ENCODE measurements at places on chromosomes 5 and 9.
A peak's percentile ranks its signal among the peaks of the same experiment; 100 is the strongest.

DNA sequence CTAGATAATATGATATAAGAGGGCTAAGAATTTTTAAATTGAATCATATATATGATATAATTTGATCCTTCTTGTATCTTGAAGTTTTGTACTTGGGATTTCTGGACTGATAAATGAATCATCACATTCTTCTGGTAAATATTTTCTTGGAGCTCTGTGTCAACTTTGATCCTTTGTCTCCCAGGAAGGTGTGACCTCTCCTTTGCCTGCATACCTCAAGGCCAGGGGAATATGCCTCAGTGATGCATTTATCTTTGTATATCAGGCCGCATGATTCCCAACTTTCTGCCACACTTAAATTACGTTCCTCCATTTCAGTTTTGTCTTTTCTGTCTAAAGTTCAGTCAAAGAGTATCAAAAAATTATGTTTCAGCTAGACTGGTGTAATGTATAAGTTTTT lies 101.2 kb downstream of the NLN start:
- DNase-seq: no peak

GRCh38 chr5:150144246-150144801 lies 11.3 kb downstream of the PDGFRB start:
- DNase-seq: no peak

GRCh38 chr9:76374783-76375559 lies 19.3 kb downstream of the RFK start:
- no peak for DNase-seq

DNA sequence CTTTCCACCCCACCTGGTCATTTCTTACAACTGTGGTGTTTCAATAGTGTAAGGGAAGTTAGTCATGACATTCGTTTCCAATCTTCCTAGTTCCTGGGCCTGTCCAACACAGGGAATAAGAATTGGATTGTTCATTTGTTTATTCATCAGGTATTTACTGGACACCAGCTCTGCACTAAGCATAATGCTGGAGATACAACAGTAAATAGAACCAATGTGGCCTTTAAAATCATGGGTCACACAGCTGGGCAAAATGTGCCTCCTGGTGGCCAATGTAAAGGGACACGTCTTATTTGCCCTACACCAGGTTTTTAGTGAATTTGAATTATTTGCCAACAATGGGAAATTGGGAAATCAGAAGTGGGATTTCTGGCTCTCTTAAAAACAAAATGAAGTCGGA lies 10.4 kb downstream of the ABLIM3 start:
- no peak for DNase-seq

- peak; percentile 99 for DNase-seq
Observed at GRCh38 chr5:179623003-179623905, at the start of gene HNRNPH1. Gene HNRNPH1, minus strand, starts transcription at chr5:179623671. Its CDS starts 538 bp downstream, at chr5:179623133.

DNA sequence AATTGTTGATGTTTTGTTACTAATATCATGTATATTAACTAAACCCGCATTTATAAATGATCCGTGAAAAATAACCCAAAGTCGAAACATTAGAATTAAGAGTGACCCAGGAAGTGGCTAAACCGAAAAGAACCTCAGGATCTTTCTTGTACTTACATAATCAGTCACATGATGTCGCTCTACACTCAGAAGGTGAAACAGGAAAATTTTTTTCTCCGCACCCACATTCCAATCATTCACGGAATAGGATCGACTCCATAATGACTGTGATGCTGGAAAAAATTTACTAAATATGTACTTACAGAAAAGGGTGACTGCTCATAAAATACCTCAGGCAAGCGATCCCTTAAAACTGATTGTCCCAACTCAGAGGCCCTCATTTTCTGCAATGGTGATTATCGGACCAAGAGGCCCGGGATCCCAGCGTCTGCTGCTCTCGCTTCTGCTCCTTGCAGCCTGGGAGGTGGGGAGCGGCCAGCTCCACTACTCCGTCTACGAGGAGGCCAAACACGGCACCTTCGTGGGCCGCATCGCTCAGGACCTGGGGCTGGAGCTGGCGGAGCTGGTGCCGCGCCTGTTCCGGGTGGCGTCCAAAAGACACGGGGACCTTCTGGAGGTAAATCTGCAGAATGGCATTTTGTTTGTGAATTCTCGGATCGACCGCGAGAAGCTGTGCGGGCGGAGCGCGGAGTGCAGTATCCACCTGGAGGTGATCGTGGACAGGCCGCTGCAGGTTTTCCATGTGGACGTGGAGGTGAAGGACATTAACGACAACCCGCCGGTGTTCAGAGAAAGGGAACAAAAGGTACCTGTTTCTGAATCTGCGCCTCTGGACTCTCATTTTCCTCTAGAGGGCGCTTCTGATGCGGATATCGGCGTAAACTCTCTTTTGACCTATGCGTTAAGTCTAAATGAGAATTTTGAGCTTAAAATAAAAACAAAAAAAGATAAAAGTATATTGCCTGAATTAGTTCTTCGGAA lies at the start of gene PCDHA12:
TSS of gene PCDHA12 (plus strand) at position 224 of the 981 bp plus-strand sequence. CDS start at position 389, 165 bp downstream.
- no peak for DNase-seq

GRCh38 chr5:37938861-37939260 lies 99.0 kb upstream of the GDNF start:
- DNase-seq: no peak

- no peak for DNase-seq
Observed at GRCh38 chr5:139692679-139693308, 44.6 kb downstream of the CXXC5 start.

DNA sequence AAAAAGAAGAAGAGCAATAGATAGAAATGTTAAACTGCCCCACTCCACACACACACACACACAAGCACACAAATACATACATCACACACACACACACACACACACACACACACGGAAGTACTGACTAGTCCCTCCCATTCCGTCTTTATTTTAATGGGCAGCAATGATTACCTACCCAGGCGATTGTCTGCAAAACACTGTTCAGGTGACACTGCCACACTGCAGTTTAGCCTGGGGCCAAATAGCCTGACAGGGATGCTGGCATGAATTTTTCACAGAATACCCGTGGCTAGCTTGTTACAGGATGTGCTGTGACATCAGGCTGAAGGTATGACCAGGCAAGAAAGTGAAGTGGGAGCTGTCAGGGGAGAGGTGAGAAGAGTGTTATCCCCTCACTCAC lies 86.9 kb downstream of the FRMD3 start:
- no peak for DNase-seq

- DNase-seq: no peak
Observed at GRCh38 chr9:100206899-100207298, 107.9 kb downstream of the INVS start.

DNA sequence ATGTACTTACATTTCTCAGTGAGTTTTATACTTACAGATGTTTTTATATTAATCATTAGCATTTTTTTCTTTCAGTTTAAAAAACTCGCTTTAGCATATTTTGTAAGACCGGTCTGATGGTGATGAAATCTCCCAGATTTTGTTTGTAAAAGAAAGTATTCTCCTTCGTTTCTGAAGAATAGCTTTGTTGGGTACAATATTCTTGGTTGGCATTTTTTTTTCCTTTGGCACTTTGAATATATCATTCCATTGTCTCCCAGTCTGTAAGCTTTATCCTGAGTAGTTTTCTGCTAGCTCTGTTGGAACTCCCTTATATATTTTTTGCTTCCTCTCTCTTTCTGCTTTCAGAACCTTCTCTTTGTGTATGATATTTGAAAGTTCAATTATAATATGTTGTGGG lies 412.6 kb downstream of the RASEF start:
- DNase-seq: no peak

DNA sequence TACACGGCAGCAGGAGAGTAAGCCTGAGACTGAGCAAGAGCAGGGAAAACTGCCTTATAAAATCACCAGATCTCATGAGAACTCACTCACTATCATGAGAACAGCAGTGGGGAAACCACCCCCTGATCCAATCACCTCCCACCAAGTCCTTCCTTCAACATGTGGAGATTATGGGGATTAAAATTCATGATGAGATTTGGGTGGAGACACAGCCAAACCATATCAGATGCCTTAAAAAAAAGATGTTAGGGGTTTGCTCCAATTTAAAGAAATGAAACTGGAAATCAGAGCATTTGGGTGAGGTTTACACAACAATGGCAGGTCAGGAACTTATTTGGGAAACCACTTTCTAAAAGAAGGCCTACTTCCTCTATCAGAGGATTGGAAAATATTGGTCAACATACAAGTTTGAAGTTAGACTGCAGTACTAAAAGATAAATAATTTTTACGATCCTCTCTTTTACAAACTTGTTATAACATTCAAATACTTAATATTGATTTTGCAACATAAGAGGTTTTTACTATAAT lies 105.1 kb downstream of the FBN2 start:
- DNase-seq: no peak

DNA sequence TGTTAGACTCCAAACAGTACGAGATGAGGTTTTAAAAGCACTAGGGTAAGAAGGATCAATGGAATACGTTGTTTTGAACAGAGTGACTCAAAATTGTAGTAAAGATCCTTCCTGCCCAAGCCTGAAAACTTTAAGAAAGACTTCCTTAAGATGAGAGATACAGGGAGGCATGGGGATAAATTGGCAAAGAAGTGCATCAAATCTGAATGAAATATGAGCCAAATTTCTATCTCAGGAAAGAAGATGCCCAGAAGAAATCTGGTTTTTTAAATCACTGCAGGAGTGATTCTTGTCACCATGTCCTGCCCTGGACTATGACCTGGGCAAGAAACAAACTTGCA lies 14.9 kb downstream of the FCN2 start:
- DNase-seq: no peak

GRCh38 chr5:149748471-149749094 lies 18.5 kb downstream of the PPARGC1B start:
- no peak for DNase-seq

DNA sequence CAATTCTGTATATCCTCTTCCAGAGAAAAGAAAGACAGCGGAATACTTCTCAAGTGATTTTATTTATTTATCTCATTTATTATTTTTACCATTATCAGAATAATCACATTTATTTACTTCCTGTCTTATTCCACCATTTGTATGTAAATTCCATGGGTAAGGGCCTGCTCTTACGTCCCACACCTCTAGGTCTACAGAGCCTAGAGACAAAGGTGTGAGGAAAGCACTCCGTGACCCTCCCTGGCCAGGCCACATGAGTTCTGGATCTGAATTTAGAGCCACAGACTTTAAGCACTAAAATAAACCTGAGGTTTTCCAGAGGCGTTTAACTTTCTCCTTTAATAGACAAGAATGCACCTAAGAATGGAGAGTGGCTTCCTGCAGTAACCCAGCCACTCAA lies 85.3 kb upstream of the CTSV start:
- no peak for DNase-seq

- no peak for DNase-seq
Observed at GRCh38 chr9:3277200-3277599, 248.6 kb downstream of the RFX3 start.

- no peak for DNase-seq
Observed at GRCh38 chr5:15807871-15808270, 307.9 kb downstream of the FBXL7 start.

DNA sequence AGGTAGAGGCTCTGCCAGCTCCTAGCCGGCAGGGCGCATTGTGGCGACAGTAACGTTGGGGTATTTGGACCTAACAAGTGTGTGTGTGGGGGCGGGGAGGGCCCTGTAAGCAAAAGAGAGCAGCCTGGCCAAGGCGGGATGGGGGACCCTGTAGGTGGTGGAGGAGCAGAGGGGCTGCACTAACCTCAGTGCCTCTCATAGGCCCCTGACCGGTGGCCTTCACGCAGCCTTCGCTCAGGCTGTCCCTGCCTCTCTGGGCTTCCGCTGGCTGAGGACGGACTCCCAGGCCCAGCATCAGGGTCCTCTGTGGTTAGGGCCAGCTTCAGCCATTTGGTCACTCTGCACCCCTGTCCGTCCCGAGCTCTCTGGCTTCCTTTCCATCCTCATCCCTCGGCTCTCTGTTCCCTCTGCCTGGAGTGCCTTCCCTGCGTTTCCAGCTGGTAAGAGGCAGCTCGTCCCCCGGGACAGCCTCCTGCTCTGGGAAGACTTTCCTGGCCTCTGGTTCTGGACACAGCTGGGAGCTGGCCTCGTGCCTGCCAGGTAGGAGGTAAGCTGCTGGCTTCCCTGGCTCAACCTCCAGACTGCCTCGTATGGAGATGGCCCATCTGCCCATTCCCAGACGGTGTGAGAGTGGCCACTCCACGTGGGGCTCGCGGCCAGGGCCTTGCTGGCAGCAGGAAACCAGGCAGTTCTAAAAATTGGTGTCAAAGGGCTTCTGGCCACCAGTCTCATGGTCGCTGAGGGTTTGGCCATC lies 39.3 kb upstream of the PHYKPL start:
- no peak for DNase-seq

DNA sequence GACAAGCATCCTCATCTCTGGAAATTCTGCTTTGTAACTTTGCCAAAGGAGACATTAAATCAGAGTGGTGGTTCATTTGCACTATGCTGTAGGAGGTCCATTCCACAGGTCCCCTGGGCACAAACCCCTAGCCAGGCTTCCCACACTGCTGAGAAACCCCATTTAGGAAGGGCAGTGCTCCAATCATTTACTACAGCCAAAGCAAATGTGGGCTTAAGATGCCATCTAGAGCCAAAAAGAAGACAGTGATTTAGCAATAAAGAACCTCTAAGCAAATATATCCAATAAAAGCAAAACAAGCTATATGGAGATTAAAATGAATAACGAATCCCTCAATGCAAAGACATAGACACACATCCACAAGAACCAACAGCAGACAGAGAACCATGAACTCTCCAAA lies 129.0 kb upstream of the ALDH1B1 start:
- no peak for DNase-seq

GRCh38 chr9:104386425-104387069 lies 117.5 kb upstream of the OR13F1 start:
- no peak for DNase-seq

GRCh38 chr5:138743484-138743883 lies 9.7 kb upstream of the CTNNA1 start:
- DNase-seq: no peak

GRCh38 chr5:78518365-78519197 lies 130.0 kb downstream of the LHFPL2 start:
- DNase-seq: no peak

GRCh38 chr5:112779531-112779930 lies 41.8 kb downstream of the APC start:
- no peak for DNase-seq

GRCh38 chr5:173907686-173908371 lies 19.7 kb downstream of the CPEB4 start:
- no peak for DNase-seq

- DNase-seq: peak; percentile 51
Observed at GRCh38 chr9:6715755-6716643, 41.8 kb upstream of the KDM4C start.

DNA sequence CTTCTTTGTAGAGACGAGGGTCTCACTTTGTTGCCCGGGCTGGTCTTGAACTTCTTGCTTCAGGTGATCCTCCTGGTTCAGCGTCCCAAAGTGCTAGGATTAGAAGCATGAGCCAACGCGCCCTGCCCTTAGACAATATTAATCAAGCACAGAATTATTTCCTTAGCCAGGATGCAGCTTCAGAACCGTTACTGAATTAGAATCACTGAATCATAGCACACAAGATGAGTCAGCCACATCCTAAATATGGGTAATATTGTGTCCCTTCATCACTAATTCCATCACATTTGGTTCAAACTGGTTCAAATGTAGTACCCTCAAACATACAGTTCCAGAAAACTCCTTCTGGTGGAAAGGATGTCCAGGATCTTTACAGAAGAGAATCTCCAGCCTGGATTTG lies 82.7 kb downstream of the BNC2 start:
- no peak for DNase-seq

All from T-helper 1 cell (primary cell).